ENCODE measurements at places on chromosomes 12 and 14. TPM values are rescaled to one million over a fixed set of nuclear protein-coding genes. Genes with fewer than 3 reads are reported as not detected.

REM2 gene
- total RNA-seq = 11.1 TPM

TCL1B gene
- not detected for total RNA-seq

DNA sequence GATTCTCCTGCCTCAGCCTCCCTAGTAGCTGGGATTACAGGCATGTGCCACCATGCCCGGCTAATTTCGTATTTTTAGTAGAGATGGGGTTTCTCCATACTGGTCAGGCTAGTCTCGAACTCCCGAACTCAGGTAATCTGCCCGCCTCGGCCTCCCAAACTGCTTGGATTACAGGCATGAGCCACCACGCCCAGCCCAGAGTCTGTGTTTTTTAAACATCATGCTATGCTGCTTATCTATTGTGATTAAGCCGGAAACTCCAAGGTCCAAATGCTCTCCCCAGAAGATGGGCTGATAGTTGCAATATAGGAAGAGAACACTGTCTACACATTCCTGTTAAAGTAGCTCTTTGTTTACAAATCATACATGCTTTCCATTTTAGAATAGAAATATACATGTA is 30.5 kb upstream of the MAX start:
- H3K4me3 ChIP-seq = no peak overlapping the region
- no peak overlapping the region for H3K27ac ChIP-seq
- no peaks in the 10 kb centered on the region for H3K4me1 ChIP-seq

DNA sequence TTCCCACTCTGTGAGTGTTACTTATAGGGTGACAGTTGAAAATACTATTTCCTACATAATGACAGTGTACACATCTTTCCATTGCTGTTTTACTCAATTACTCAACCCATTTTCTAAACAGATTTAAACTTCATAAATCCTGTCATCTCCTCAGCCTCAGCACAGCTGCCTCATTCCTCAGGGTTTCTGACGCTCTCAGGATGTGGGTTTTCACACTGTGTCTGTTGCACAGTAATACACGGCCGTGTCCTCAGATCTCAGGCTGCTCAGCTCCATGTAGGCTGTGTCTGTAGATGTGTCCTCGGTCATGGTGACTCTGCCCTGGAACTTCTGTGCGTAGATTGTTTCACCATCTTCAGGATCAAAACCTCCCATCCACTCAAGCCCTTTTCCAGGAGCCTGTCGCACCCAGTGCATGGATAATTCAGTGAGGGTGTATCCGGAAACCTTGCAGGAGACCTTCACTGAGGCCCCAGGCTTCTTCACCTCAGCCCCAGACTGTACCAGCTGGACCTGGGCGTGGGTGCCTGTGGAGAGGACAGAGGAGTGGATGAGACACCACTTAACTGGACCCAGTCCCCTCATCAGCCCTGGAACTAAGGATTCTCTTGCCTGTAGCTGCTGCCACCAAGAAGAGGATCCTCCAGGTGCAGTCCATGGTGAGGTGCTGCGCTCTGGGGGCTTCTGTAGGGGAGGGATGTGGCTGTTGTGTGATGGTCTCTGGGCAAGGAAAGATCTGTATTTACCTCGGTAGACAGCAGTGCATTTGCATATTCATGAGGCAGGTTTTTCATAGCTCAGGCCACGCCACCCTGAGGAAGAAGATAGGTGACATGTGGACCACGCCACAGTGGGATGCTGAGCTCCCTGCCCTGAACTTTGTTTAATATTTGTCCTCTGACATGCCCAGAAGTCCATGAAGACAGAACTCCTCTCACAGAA is 750.2 kb downstream of the TMEM121 start:
- no peak overlapping the region for H3K4me3 ChIP-seq
- H3K27me3 ChIP-seq = peaks cover 7% of the 10 kb centered on the region
- H3K4me1 ChIP-seq = no peaks in the 10 kb centered on the region
- no peak for DNase-seq
- H3K36me3 ChIP-seq = no peaks in the 10 kb centered on the region

DNA sequence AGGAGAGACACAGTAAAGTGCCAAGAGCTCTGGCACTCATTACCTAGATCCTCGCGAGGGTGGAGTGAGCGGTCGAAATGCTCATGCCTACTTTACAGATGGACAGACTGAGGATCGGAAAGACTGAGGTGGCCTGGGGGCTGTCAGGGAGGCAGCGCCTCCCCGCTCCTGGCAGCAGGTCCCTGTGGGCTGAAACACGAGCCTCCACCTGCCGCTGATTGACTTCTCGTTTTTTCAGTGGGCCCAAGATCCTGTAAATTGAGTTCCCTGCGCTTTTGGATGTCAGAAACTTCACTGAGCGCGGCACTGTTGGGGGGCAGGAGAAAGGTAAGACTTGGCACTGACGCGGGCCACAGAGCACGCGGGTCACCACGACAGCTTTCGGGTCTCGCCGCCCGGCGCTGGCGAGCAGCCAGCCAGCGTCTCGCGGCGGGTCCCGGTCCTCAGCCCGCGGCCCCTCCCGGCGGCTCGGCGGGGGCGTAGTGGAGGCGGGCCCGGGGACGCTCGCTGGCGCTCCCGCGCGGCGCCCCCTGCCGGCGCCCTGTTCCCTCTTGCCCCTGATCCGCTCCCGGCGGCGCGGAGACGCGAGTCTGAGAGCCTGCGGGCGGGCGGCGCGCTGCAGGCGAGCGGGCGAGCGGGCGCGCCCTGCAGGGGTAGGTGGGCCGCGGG is 552 bp upstream of the SCN8A start:
- peak overlapping the region; percentile 61 for H3K4me3 ChIP-seq
- H3K4me1 ChIP-seq = peaks cover 12% of the 10 kb centered on the region
- no peak overlapping the region for H3K27ac ChIP-seq
- no peaks in the 10 kb centered on the region for H3K36me3 ChIP-seq
- H3K27me3 ChIP-seq = peaks cover 36% of the 10 kb centered on the region

- H3K4me3 ChIP-seq = no peak overlapping the region
- no peaks in the 10 kb centered on the region for H3K36me3 ChIP-seq
- no peak overlapping the region for H3K27ac ChIP-seq
- no peak for DNase-seq
- H3K4me1 ChIP-seq = no peaks in the 10 kb centered on the region
- H3K27me3 ChIP-seq = no peaks in the 10 kb centered on the region
These were observed 54.3 kb downstream of the BMP4 start for GRCh38 chr14:53902307-53902706.

DNA sequence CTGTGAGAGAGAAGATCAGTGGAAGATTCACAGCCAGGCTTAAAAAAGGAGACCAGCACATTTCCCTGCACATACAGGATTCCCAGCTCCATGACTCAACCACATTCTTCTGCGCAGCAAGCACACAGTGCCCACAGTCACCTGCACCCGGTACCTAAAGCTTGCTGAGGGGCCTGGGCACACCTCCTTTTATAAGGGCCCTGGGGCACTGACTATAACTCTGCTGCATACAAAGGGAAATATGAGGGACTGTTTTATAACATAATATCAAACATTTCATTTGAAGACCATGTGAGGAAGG is 322.9 kb downstream of the DAD1 start:
- H3K4me1 ChIP-seq = no peaks in the 10 kb centered on the region
- no peaks in the 10 kb centered on the region for H3K36me3 ChIP-seq
- H3K27me3 ChIP-seq = no peaks in the 10 kb centered on the region

Data from CD4-positive, CD25-positive, alpha-beta regulatory T cell (primary cell).